Osteoblast (primary cell): ENCODE measurements at places on chromosomes 6 and 20. TPM values are rescaled to one million over a fixed set of nuclear protein-coding genes. Genes with fewer than 3 reads are reported as not detected.
A peak's percentile ranks its signal among the peaks of the same experiment; 100 is the strongest.

DNA sequence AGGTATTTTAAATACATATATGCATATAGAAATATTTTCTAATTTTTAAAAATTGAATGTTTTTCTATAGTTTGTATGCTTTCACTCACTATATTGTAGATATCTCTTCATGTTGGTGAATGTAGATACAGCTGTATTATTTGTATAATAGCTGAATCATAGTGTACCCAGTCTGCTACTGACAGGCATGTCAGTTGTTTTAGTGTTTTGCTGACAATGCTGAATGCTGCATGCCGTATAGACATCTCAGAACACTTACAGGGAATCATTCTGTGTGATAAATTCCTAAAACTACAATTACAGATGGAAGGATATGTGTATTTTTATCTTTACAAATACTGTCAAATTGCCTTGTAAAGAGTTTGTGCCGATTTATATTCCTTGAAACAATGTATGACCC is 175.4 kb downstream of the SIM1 start:
- DNase-seq: no peak

DNA sequence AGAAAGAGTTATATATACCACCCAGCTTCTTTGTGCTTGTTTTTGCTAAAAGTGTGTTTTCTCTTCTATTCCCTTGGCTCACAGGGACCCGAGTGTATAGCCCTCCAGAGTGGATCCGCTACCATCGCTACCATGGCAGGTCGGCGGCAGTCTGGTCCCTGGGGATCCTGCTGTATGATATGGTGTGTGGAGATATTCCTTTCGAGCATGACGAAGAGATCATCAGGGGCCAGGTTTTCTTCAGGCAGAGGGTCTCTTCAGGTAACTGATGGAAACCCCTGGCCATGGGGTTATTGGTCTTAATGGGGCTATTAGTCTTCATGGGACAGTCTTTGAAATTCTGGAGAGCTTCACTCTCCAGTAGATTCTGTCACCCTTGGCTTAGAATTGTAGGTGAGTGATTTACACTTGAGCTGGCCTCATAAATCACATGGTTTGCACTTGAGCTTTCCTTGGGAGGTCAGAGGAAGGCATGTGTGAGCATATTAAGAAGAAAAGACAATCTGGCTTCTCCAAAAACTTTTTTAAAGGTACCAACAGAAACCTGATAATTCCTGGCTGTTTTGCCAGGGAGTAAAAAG is 3.0 kb downstream of the PIM1 start:
- no peak for DNase-seq

DNA sequence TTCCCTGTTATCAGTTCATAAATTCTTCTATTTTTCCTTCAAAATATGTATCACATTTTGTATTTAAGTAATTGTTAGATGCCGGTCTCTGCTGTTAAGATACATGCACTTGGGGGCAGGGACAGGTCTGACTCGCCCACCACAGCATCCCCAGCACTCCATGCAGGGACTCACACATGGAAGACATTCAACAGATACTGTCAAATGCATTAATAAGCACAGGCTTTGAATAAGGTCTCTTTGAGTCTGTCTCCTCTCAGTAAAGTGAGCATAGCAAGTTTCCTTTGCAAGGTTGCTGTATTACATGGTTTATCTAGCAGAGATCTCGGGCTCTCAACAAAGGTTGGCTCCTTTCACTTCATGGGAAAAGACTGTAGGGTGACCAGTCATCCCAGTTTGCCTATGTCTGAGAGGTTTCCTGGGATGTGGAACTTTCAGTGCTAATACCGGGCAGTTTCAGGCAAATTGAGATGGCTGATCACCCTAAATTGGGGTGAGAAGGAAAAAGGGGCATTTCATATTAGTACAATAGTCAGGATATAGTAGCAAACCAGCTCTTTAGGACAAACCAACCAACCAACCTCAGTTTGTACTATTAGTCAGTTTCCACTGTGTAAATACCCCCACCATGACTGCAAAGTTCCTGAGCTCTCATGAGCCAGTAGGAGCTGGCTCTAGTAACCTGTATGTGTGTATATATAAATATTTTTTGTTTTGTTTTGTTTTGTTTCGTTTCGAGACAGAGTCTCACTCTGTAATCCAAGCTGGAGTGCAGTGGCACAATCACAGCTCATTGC is 15.0 kb downstream of the JPH2 start:
- no peak for DNase-seq

GRCh38 chr6:26411751-26412150 is 9.7 kb downstream of the BTN3A1 start:
- no peak for DNase-seq

- no peak for DNase-seq
Observed at GRCh38 chr20:11001302-11001701, 327.5 kb upstream of the JAG1 start.

GRCh38 chr20:19727251-19727847 is 30.7 kb upstream of the RIN2 start:
- no peak for DNase-seq

- DNase-seq: no peak
Observed at GRCh38 chr20:3971145-3971544, 44.2 kb downstream of the RNF24 start.

GRCh38 chr20:59004763-59005522 is 2.1 kb downstream of the CTSZ start:
- peak; percentile 91 for DNase-seq

DNA sequence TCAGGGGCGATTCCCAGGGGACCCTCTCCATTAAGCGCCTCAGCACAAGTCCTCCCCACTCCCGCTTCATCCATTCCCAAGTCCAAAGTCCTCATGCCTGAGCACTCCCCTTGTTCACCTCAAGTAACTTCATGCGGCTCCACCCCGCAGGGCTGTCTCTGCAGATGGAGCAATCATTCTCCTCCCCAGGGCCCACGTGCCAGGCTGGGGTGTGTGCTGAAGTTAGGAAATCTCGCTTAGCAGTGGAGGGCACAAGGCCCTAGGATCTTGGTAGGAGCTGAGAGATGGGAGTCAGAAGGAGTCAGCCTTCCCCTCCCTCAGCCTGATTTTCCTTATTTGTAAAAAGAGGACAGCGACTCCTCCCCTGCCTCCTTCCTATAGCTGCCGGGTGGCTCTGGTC is 3.5 kb downstream of the TGM3 start:
- DNase-seq: no peak

GRCh38 chr6:65711531-65711930 is 4.5 kb upstream of the EYS start:
- no peak for DNase-seq

GRCh38 chr20:1802385-1803060 is 92.7 kb upstream of the SIRPA start:
- peak; percentile 92 for DNase-seq

- DNase-seq: peak; percentile 71
Observed at GRCh38 chr6:169858935-169859351, 107.5 kb downstream of the ERMARD start.

GRCh38 chr6:140586426-140587061 is 1212.1 kb upstream of the CITED2 start:
- no peak for DNase-seq

Gene CST7
- not detected in 2 replicates for total RNA-seq

Gene HCRTR2
- under 0.01 TPM in 1 of 2 replicates, not detected in the other for total RNA-seq

Gene BIRC7
- total RNA-seq: under 0.01 and 0.29 TPM in 2 replicates

Gene APCDD1L
- 16.3 and 16.5 TPM in 2 replicates for total RNA-seq

Gene TINAG
- not detected in 2 replicates for total RNA-seq

Gene MRAP2
- total RNA-seq: 4.1 and 5.1 TPM in 2 replicates

Gene RBM24
- 0.59 and 1.4 TPM in 2 replicates for total RNA-seq

Gene UNC5CL
- under 0.01 TPM in 1 of 2 replicates, not detected in the other for total RNA-seq

Gene KIF13A
- 61.5 and 90.5 TPM in 2 replicates for total RNA-seq

Gene ADTRP
- total RNA-seq: 0.72 and 1.2 TPM in 2 replicates

Gene LY6G6D
- not detected in 2 replicates for total RNA-seq

Gene FABP7
- total RNA-seq: not detected in 2 replicates
